ENCODE measurements at places on chromosomes 3 and 15.

DNA sequence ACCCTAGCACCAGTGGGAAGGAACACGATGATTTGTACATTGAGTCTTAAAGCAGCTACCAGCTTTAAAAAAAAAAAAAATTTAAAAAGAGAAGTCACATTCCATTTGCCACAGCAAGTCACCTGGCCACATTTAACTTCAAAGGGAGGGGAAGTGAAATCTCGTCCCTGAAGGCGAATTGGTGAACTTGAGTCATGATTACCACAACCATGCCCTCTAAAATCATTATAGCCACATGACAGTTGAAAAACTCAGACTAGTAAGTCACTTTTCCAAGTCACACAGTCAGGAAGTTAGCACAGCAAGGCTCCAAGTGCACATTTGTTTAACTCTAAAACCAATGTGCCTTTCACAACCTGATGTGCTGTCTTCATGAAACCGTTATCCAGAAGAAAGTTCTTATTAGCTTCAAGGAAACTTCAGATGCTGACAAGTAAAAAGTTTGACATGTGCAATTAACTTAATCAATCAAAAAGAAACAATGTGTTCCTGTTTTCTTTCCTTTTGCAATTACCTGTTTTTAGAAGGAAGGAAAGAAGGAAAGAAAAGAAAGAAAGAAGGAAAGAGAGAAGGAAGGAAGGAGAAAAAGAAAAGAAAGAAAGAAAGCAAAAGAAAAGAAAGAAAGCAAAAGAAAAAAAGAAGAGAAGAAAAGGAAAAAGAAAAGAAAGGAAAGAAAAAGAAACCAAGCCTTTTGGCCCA is 8.3 kb upstream of the THSD4 start:
- no peak for DNase-seq

DNA sequence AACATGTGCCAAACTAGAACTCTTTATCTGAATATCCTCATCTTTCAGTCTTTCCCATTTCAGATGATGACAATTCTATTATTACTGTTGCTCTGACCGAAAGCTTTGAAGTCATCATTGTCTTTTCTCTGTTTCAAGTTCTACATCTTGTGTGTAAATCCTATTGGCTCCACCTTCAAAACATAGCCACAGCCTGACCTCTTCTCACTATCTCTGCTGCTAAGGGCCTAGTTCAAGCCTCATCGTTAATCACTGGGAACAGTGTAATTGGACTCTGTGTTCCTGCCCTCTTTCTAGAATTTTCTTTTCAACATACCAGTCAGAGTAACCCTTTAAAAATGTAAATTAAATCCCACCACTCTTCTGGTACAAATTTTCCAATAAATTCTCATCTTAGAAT is 105.1 kb downstream of the OXSM start:
- DNase-seq = no peak

GRCh38 chr3:40593351-40593750 is 68.6 kb downstream of the ZNF621 start:
- no peak for DNase-seq

DNA sequence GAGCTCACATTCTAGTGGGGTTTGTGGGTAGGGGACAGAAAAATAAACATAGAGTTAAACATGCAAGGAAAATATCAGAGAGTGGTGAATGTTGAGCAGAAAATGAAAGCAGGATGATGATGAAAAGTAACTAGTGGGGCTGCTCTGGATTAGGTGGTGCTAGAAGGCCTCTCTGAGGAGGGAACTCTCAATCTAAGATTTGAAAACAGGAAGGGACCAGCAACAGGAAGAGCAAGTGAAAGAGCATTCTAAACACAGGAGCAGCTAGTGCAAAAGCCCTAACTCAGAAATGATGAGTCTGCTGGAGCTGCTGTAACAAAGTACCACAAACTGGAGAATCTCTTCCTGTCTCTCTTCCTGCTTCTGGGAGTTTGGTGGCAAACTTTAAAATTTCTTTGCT is 468.6 kb upstream of the AGTR1 start:
- no peak for DNase-seq

- DNase-seq = no peak
These were observed 63.0 kb upstream of the ACP3 start for GRCh38 chr3:132254076-132254755.

GRCh38 chr3:161893972-161894371 is 397.4 kb downstream of the OTOL1 start:
- no peak for DNase-seq

GRCh38 chr15:101827257-101827656 is 15.3 kb downstream of the OR4F15 start:
- DNase-seq = no peak

DNA sequence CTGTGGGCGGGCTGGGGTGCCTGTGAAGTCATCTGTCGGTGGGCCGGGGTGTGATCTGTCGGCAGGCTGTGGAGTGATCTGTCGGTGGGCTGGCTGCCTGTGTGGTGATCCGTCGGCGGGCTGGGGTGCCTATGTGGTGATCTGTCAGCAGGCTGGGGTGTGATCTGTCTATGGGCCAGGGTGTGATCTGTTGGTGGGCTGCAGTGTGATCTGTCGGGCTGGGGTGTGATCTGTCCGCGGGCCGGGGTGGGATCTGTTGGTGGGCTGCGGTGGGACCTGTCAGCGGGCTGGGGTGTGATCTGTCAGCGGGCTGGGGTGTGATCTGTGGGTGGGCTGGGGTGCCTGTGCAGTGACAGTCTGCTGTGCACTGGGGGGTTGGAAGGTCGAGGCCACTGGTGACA is 204.5 kb downstream of the XXYLT1 start:
- DNase-seq = no peak

Data from stimulated activated CD8-positive, alpha-beta memory T cell treated with anti-CD3 and anti-CD28 coated beads, Interleukin-2, amount 100 ng/mL, for 1 hour (primary cell).